ENCODE measurements at places on chromosomes 1 and 21. TPM values are rescaled to one million over a fixed set of nuclear protein-coding genes. Genes with fewer than 3 reads are reported as not detected.
A peak's percentile ranks its signal among the peaks of the same experiment; 100 is the strongest.

GRCh38 chr1:190478149-190479049, 735 bp upstream of the BRINP3 start:
- H3K27ac ChIP-seq: no peak overlapping the region
- H3K36me3 ChIP-seq: no peaks in the 10 kb centered on the region
- peaks cover 23% of the 10 kb centered on the region for H3K27me3 ChIP-seq

The KRTAP19-6 gene
- total RNA-seq: not detected

GRCh38 chr1:183604038-183604808, 14.0 kb upstream of the NCF2 start:
- H3K36me3 ChIP-seq: no peaks in the 10 kb centered on the region
- H3K4me1 ChIP-seq: no peaks in the 10 kb centered on the region
- no peak for DNase-seq
- H3K27ac ChIP-seq: no peak overlapping the region

DNA sequence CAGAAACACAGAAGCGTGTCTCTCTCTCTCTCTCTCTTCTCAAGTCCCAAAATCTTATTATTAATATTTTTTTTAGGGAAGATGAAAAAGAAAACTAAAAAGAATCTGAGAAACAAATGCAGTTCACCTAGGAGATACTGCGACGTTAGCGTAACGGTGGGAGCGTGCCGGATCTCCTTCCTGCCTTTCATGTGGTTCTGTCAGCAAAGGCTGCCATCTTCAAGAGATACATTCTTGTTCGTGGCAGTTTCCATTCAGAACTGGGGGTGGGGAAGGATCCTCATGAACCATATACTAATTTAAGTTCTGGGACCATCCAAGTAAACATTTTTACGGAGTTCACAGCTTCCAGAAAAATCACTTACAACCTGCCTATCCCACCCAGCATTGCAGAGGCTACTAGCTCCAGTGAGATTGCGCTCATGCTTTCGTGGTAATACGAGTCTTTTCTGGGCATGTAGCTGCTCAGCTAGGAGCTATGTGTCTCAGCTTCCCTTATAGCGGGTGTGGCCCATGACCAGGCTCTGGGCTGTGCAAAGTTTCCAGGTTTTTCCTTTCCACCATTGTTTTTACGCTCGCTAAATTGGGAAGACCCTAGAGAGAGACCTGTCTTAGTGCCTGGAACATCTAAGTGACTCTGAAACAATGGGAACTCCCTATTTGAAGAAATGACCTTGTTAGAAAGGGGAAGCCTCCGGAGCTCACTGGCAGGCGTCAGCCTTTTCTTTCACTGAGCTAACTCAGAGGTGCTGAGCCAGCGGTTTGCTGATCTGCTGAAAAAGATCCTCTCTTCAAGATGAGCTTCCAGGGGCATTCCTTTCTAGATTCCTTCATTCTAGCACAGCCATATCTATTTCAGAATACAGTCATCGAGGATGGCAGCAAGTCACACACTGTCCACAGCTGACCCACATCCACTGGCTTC, 17.3 kb downstream of the SLAMF1 start:
- no peaks in the 10 kb centered on the region for H3K36me3 ChIP-seq
- no peaks in the 10 kb centered on the region for H3K4me1 ChIP-seq
- no peak overlapping the region for H3K27ac ChIP-seq
- H3K27me3 ChIP-seq: no peaks in the 10 kb centered on the region
- no peak overlapping the region for H3K4me3 ChIP-seq

- DNase-seq: no peak
- H3K4me1 ChIP-seq: peaks cover 8% of the 10 kb centered on the region
- H3K36me3 ChIP-seq: no peaks in the 10 kb centered on the region
- H3K27me3 ChIP-seq: no peaks in the 10 kb centered on the region
These were observed 601.1 kb downstream of the USP25 start for GRCh38 chr21:16330908-16331268.

GRCh38 chr1:156106624-156107488, 7.7 kb upstream of the LMNA start:
- peaks cover 57% of the 10 kb centered on the region for H3K4me1 ChIP-seq
- H3K27me3 ChIP-seq: no peaks in the 10 kb centered on the region
- no peak for DNase-seq
- H3K36me3 ChIP-seq: no peaks in the 10 kb centered on the region

The RSPO1 gene
- not detected for total RNA-seq

DNA sequence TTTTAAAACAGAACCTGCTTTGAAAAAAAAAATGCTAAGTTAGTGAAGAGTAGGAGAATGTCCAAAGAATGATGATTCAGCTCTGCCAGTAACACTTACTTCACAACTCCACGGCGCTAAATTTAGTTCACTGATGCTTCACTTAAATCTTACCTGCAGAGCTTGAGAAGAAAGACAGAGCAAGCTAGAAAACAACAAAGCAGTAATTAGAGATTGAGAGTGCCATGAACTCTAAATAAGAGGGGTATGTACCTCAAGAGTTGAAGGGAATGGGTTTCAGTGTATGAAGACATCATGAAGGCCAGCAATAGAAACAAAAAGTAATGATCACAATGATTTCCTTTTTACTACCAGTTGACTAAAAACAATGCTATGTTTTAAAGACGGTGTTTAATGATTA, 32.8 kb downstream of the EPRS1 start:
- H3K4me1 ChIP-seq: no peaks in the 10 kb centered on the region
- H3K27ac ChIP-seq: no peak overlapping the region
- H3K27me3 ChIP-seq: no peaks in the 10 kb centered on the region
- no peak for DNase-seq

DNA sequence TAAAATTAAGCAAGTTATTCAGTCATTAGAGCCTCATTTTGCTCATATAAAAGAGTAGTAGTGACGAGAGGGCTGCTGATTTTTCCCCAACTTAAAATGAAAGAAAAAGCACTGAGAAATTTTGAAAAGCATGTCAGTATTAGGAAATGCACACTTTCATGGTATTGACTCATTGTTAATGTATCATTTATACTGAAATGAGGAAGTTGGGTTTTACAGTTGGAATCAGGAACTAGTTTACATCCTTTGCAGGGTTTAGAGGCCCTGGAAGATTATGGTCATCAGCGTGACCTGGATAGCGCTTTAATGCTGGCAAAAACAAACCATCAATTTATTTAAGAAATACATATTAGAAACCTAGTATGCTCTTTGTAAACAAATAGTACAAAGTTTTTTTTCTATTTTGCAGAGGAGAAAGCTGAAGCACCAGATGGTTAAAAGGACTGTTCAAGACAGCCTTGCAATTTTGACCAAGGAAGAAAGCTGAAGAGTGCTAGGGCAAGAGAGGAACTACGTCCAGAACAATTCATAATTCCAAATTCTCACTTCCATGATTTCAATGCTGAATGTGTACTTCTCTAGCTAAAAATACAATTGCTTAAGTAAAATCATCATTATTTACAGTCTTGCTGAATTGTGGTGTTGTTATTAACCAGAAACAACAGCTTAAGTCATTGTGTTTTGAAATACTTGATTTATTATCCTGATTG, 94.8 kb upstream of the SGIP1 start:
- no peaks in the 10 kb centered on the region for H3K27me3 ChIP-seq
- no peak for DNase-seq
- no peaks in the 10 kb centered on the region for H3K4me1 ChIP-seq
- no peak overlapping the region for H3K27ac ChIP-seq
- no peaks in the 10 kb centered on the region for H3K36me3 ChIP-seq
- H3K4me3 ChIP-seq: no peak overlapping the region

DNA sequence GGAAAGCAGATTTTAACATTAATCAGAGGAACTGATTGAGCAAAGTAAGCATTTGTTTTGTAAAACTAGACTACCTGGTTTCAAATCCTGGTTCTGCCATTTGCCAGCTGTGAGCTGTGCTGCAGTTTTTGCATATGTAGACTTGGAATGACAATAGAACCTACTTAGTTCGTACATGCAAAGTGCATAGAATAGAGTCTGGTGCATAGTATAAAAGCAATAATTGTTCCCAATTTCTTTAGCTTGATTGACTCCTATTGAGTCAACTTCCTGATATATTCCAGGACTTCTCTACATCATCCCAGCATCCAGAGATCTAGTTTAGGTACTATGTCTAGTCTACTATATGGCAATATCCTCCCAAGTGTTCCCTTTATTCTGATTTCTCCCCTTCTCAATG, 144.4 kb upstream of the FGGY start:
- DNase-seq: no peak
- no peak overlapping the region for H3K4me3 ChIP-seq
- H3K27ac ChIP-seq: peak overlapping the region; percentile 89
- peaks cover 46% of the 10 kb centered on the region for H3K4me1 ChIP-seq
- H3K27me3 ChIP-seq: no peaks in the 10 kb centered on the region

DNA sequence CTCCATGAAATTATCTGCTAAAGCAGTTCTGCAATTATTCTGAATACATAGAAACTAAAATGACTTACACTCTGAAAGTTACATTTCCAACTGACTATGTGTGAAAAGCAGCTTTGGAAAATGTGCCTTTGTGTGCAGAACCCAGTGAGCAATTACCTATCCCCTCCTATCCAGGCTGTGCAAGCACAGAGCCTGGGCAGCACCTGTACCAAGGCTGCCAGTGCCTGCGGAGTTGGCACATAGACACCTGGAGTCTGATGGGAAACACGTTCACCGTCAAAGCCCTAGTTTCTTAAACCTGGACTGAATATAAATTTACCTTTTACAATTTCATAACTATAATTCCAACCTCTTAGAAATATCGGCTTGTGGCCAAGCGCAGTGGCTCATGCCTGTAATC, 307.3 kb downstream of the KCNH1 start:
- no peak overlapping the region for H3K4me3 ChIP-seq
- DNase-seq: no peak
- no peak overlapping the region for H3K27ac ChIP-seq
- no peaks in the 10 kb centered on the region for H3K36me3 ChIP-seq

The KCNK1 gene
- total RNA-seq: 0.17 TPM

DNA sequence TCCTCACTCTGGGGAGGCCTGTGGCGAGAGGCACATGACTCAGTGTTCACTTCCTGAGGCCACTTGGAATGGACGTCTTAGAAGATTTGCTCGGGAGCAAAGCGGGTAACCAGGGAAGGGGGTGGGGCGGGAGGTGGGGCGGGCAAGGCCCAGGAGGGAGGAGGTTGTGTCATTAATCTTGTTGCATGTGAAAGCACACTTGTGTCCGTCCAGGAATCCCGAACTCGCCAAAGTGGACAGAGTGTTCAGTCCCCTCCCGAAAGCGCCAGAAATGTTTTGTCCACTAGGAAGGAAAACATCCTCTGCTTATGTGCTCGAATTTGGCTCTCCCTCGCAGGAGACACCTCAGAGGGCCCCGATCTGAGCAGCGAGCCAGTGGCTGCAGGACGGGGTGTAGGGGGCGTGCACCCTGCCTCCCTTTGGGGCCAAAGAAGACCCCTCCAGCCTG, 84.2 kb downstream of the SPSB1 start:
- peak overlapping the region; percentile 10 for H3K4me3 ChIP-seq
- no peaks in the 10 kb centered on the region for H3K27me3 ChIP-seq
- peaks cover 31% of the 10 kb centered on the region for H3K4me1 ChIP-seq
- no peaks in the 10 kb centered on the region for H3K36me3 ChIP-seq

DNA sequence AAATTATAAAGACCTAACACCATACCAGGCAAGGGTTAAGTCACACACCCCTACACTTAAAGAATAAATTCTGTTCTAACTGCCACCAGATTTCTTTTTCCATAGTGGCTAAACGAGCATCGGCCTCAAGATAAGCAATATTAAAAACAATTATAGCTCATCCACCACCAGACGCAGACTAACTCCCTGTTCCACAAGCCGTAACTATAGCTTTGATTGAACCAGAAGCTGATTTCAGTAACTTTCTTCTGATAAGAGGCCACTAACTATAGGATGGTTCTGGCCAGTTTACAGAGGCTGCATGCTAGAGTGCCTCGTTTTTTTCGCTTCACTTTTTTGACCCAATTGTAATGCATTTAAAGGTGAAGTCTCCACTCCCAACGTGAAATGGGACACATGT, 238.8 kb downstream of the MRPL39 start:
- H3K4me1 ChIP-seq: no peaks in the 10 kb centered on the region
- H3K27me3 ChIP-seq: no peaks in the 10 kb centered on the region
- DNase-seq: no peak
- H3K36me3 ChIP-seq: no peaks in the 10 kb centered on the region
- no peak overlapping the region for H3K27ac ChIP-seq

- no peaks in the 10 kb centered on the region for H3K27me3 ChIP-seq
- no peak overlapping the region for H3K27ac ChIP-seq
- H3K36me3 ChIP-seq: peaks cover 77% of the 10 kb centered on the region
- peak overlapping the region; percentile 93 for H3K4me3 ChIP-seq
- DNase-seq: no peak
- H3K4me1 ChIP-seq: peaks cover 51% of the 10 kb centered on the region
These were observed 1.2 kb downstream of the MCM3AP start for GRCh38 chr21:46284077-46284644.

GRCh38 chr1:37034121-37035013, at the start of gene GRIK3:
Gene GRIK3, minus strand, starts transcription at chr1:37034515. Its CDS starts 407 bp downstream, at chr1:37034108.
- no peaks in the 10 kb centered on the region for H3K36me3 ChIP-seq
- peaks cover 94% of the 10 kb centered on the region for H3K27me3 ChIP-seq
- DNase-seq: no peak
- no peak within 1 kb of the TSS for H3K27ac ChIP-seq

- H3K27me3 ChIP-seq: no peaks in the 10 kb centered on the region
- DNase-seq: no peak
- no peaks in the 10 kb centered on the region for H3K36me3 ChIP-seq
- H3K4me3 ChIP-seq: no peak overlapping the region
- H3K4me1 ChIP-seq: peaks cover 22% of the 10 kb centered on the region
These were observed 57.4 kb upstream of the ACOT11 start for GRCh38 chr1:54490361-54491248.

GRCh38 chr1:29412591-29412990, 176.3 kb downstream of the PTPRU start:
- no peaks in the 10 kb centered on the region for H3K4me1 ChIP-seq
- no peak for DNase-seq
- H3K36me3 ChIP-seq: no peaks in the 10 kb centered on the region
- H3K27ac ChIP-seq: no peak overlapping the region
- H3K27me3 ChIP-seq: no peaks in the 10 kb centered on the region

The TSPAN1 gene
- 2.7 TPM for total RNA-seq

The HPDL gene
- total RNA-seq: 1.4 TPM

GRCh38 chr1:26610781-26611180, 81.2 kb downstream of the RPS6KA1 start:
- H3K36me3 ChIP-seq: no peaks in the 10 kb centered on the region
- no peak for DNase-seq
- H3K27me3 ChIP-seq: peaks cover 1% of the 10 kb centered on the region
- H3K27ac ChIP-seq: no peak overlapping the region
- H3K4me3 ChIP-seq: no peak overlapping the region

DNA sequence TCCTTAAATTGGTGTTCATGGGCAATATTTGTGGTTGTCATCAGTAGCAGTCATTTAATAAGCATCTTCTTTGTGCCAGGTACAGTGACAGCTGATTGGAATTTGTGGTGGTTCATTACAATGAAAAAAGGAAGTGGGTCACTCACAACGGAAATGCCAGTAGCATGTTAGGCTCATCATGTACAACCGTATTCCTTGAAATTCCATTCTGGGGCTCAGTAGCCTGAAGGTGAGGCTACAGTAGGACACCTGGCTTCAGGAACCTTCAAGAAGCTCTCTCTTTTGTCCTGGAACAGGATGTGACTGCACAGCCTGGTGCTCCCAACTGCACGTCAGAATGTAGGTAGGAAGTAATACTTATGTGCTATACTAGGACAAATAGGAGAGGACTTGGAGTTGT, 93.9 kb downstream of the ST3GAL3 start:
- peaks cover 8% of the 10 kb centered on the region for H3K36me3 ChIP-seq
- H3K4me3 ChIP-seq: no peak overlapping the region
- H3K27ac ChIP-seq: no peak overlapping the region
- no peaks in the 10 kb centered on the region for H3K27me3 ChIP-seq
- H3K4me1 ChIP-seq: no peaks in the 10 kb centered on the region
- no peak for DNase-seq

- no peaks in the 10 kb centered on the region for H3K27me3 ChIP-seq
- H3K4me3 ChIP-seq: no peak overlapping the region
- H3K4me1 ChIP-seq: no peaks in the 10 kb centered on the region
- no peaks in the 10 kb centered on the region for H3K36me3 ChIP-seq
These were observed 17.9 kb downstream of the DBT start for GRCh38 chr1:100231721-100232120.

The DNM3 gene
- 1.0 TPM for total RNA-seq

Measured in psoas muscle (tissue), 8 donors.